Heart left ventricle (tissue), 16 donors: ENCODE measurements at places on chromosomes 2 and 18.

DNA sequence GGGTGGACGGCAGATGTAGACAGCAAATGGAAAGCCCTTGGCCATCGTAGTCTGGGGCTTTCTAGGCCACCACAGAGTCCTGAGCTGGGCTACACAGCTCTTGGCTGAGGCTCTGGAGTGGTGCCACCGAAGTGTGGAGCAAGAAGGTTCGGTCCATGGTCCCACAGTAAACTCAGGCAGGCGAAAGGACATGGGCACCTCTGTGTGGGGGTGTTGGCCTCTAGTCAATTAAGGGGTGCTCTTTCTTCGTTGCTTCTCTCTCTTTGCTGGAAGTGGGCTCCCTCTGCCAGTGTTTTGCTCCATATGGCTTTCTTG is 34.7 kb upstream of the MRPL33 start:
- no peak for DNase-seq

DNA sequence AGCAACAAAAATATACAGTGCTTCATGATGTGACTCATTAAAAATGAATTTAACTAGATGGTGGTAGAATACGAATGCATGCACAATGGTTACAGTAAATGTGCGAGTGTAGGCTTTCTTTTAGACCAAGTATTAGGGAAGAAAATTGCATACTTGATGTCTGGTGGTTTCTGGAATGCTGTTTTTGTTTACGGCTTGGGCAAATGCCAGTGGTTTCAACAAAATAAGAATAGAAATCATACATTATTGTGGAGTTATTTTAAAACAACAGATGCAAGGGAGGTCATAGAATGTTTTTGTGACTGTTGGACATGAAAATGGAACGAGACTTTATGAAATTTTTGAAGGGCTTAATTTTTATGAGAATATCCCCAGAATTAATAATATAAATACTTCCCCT is 580.9 kb downstream of the PLCL1 start:
- no peak for DNase-seq

- DNase-seq = no peak
These were observed 105.7 kb upstream of the RPRM start for GRCh38 chr2:153584244-153584643.

GRCh38 chr2:221289846-221290245 is 282.3 kb downstream of the EPHA4 start:
- no peak for DNase-seq

DNA sequence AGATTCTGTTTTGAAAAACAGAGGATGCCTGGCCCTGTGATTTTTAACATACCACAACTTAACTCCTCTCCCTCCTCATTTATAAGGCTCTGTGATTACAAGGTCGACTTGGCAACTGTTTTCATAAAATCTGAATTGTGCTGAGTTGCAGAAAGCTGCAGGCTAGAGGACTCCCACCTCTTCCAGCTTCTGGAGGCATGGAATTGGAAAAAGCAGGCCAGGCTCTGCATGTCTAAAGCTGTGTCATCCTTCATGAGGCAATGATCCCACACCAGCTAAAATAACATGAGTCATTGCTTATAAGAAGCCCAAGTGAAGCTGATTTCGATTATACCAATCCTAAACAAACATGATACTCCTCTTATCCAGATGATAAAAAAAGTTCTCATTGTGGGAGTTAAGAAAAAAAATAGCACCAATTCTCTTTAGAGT is 11.7 kb downstream of the ARHGAP28 start:
- peak; percentile 37 for DNase-seq

- no peak for DNase-seq
These were observed 54.9 kb upstream of the MYO3B start for GRCh38 chr2:170122883-170123547.

- no peak for DNase-seq
These were observed 6.7 kb upstream of the SEC11C start for GRCh38 chr18:59132810-59133465.

GRCh38 chr2:88159481-88159880 is 10.7 kb upstream of the THNSL2 start:
- DNase-seq = no peak

GRCh38 chr2:123502931-123503330 is 522.2 kb upstream of the CNTNAP5 start:
- no peak for DNase-seq

DNA sequence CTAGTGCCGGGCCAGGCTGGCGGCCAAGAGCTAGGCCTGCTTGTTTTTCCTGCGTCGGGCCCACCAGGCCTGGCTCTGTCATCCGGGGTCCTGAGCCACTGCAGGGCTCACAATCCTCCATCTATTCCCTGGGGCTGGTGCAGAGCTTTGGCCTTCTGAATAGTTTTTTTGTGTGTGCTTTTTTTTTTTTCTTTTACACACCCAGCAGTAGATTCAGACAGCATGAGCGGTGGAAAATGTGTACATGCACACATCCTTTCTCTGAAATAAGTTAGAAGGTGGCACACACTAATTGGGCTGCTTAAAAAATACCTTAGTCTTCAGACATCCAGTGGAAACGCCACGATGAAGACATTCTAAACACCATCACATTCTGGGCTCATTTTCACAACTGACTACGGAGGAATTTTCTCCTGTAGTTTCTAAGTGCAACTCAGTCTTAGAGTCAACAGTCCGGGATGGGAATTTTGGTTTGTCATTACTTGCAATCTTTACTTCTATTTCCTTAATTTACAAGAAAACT is 6.1 kb downstream of the ZFP36L2 start:
- no peak for DNase-seq

GRCh38 chr18:45939236-45939635 is 27.9 kb downstream of the EPG5 start:
- no peak for DNase-seq

DNA sequence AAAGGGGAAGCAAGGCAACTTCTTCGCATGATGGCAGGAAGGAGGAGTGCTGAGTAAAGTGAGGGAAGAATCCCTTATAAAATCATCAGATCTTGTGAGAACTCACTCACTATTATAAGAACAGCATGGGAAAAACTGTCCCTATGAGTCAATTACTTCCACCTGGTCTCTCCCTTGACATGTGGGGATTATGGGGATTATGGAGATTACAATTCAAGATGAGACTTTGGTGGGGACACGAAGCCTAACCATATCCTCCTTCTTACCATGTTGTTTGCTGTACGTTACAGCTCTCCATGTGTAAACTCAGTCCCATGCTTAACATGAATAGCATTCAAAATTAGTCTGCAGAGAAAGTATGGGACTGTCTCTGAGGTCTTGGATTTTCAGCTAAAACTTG is 1096.8 kb upstream of the ACVR2A start:
- DNase-seq = no peak

DNA sequence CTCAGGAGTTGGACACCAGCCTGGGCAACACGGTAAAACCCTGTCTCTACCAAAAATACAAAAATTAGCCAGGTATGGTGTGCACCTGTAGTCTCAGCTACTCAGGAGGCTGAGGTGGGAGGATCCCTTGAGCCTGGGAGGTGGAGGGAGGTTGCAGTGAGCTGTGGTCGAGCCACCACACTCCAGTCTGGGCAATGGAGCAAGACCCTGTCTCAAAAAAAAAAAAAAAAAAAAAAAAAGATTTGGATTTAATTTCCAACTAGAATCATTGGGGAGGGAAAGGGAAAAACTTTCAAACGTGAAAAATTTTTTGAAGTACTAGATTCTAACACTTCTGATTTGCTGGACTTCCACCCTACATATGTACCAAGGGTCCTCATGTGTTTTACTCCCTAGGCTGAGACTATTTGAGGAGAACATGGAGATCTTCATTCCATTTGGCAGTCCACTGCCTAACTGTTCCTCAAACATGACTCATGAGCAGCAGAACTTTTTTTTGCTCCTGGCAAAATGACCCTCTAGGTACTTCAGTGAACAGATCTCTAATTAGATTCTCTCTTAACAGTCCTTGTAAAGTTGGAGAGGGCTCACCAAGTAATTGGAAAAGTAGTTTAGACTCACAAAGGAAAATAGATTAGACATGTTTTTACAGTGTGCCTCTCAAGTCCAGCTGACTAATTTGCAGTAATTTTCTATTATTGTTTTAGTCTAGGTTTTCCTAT is 267.6 kb downstream of the METTL4 start:
- no peak for DNase-seq

GRCh38 chr18:71047882-71048281 is 759.0 kb downstream of the SOCS6 start:
- no peak for DNase-seq

- DNase-seq = no peak
These were observed 11.8 kb downstream of the CNOT11 start for GRCh38 chr2:101264360-101264939.

GRCh38 chr2:172437419-172438341 is 10.3 kb downstream of the ITGA6 start:
- DNase-seq = no peak

DNA sequence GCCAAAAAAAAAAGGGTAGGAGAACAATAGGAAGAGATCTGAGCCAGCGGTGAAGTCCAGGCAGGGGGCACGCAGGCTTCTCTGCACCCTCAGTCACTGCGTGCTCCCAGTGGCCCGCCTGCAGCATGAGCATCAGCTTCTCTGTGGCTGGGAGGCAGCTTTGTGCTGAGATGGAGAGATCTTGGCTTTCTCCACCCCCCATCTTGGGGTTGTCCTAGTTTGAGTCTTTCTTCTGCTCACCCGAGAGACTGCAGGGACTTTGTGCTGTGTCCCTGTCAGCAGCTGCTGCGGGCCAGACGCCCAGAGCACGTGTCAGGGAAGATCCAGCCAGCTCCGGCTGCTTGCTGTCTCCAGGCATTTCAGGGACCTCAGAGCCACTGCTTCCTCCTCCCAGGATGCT is 20.3 kb downstream of the TRAPPC12 start:
- DNase-seq = peak; percentile 72

DNA sequence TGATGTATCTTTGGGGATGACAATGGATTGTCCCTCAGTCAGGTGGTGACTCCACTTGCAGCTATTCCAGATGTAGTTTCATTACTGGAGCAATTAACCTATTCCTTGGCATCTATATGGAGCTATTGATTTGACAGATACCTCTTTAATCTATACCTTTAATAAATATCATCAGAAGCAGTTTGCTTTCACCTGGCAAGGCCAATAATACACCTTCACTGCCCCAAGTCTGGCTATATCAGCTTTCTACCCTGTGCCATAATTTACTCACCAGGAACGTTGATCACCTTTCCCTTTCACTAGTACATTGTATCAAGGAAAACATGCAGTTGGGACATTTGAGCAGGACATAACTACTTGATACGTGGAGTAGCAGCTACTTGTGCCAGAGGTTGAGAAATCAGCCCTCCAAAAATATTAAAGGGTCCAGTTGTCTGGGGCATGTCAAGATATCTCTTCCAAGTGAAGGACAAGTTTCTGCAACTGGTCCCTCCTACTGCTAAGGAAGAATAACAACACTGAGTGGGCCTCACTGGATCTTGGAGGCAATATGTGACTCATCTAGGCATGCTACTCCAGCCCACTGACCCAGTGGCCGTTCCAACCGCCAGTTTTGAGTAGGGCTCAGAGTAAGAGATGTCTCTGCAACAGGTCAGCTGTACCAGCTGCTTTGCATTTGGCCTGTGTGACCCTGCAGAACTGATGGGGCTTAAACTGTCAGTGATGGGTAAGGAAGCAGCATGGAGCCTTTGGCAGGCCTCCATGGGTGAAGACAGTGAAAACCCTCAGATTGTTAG is 67.0 kb downstream of the PSMG2 start:
- DNase-seq = no peak

DNA sequence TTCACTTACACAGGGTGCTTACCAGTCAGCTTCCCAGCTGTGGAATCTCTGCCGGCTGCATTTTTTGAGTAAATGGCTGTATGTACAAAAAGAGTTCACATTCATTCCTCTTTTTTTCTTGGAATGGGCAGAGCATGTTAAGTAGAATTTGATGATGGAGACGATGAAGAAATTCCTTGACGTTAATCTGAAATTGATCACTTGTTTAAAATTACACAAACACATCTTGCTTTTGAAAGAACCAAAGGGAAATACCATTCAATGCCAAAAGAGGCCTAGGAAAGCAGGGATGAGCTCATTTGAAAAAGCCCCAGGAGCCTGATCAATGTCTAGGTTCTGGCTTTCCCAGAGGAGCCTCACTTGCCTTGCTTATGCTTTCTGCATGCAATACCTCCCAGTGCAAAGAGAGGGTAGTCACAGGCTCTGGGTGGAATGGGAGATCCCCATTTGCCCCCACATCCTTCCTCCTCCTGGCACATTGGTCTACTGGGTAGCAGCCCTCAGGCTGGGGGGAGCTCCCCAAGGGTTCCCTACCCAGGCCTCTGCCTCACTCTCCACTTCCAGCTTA is 12.3 kb upstream of the SMAD7 start:
- DNase-seq = no peak

- DNase-seq = no peak
These were observed 15.3 kb downstream of the CAPN10 start for GRCh38 chr2:240601831-240602160.

DNA sequence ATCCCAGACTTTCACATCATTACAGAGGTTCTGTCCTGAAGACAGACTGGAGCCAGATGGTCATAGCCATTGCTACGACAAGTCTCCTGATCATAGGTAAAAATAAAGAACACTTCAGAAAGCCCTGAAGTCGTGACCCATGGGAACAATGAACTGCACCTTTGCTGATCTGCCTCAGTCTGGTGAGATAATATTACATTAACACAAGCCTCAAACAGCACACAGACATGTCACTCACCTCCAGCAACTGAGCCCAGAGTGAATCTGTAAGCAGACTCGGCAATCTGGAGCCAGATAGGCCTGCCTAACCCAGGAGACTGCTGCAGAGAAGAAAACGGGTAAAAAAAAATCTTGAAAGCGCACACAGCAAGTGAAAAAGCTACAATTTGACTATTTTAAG is 79.2 kb downstream of the SLC25A12 start:
- DNase-seq = no peak

- DNase-seq = no peak
These were observed 16.0 kb upstream of the ZNF532 start for GRCh38 chr18:58848685-58849084.

DNA sequence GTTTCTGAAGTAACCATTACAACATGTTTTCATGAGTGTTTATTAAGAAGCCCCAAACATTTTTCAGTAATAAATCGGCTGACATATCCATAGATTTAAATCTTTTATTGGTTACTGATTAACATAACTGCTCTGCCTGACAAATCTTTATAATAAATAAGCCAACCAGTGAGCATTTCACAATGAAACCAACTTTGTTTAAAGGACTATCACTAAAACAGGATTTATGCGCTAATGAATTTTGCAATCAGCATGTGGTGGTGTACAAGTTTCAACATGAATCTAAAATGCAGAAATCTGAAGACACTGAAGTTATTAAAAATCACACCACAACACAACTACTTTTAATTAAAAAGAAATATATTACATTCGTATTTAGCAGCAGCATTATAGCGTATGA is 166.7 kb downstream of the MEIS1 start:
- DNase-seq = no peak

GRCh38 chr18:79523736-79524180 is 128.0 kb downstream of the NFATC1 start:
- no peak for DNase-seq

GRCh38 chr2:211881449-211881848 is 657.2 kb downstream of the ERBB4 start:
- DNase-seq = no peak
